ENCODE measurements at places on chromosomes 7 and 10.

DNA sequence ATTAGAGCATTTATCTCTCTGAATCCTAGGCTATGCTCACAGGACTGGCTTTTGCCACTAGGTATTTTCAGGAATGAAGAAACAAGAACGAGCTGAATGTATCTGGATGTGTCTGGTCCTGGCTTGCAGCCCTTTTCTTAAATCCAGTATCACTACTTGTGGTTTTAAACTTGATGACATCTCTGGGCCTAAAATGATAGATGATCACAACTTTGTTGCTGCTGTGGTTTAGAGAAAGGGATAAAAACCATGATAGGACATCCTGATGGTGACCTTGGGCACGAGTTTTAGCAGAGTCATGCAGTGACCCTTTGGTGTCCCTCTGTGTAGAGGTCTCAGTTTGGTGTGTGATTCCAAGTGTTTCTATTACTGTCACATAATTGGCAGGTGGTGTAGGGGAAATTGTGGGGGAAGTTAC, 31.7 kb upstream of the SEMA3C start:
- no peak for DNase-seq

- DNase-seq = no peak
Measured at GRCh38 chr7:38855867-38856266, 53.1 kb downstream of the VPS41 start.

DNA sequence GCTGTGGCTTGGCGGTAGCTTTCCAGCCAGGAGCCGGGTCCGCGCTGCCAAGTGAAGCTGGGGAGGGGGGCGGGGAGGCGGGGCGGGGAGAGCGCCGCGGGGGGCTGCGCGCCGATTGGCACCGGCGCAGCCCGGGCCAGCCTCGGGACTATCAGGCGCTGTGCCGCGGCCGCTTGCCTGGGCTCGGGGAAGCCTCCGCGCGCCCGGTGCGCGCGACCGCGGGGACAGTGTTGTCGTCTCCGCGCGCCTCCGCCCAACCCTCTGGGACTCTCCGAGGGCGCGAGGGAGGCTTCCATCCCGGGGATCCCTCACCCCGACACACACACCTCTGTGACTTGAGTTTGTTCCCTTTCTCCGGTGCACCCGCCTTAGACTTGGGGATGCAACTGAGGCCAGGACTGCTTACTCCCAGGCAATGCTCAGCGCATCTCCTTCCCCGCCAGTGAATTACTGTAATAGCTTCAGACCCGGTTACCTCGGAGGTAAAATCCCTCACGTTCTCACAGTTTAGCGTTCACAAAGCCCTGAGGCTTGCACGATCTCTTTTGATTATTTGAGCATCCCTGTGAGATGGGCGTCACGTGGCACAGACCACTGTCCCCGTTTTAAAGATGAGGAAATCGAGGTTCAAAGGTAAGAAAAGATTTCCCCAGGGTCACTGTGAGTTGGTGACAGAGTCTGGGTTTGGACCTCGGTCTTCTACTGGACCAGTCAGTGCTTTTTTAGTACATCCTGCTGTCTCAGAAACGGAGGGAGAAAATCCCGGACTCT, at the start of gene NKX1-2:
NKX1-2 (minus strand) TSS at position 24 of the 771 bp plus-strand sequence. CDS start 92 bp downstream, outside the sequence.
- DNase-seq = no peak

GRCh38 chr7:141340991-141341390, 210.2 kb upstream of the AGK start:
- no peak for DNase-seq

DNA sequence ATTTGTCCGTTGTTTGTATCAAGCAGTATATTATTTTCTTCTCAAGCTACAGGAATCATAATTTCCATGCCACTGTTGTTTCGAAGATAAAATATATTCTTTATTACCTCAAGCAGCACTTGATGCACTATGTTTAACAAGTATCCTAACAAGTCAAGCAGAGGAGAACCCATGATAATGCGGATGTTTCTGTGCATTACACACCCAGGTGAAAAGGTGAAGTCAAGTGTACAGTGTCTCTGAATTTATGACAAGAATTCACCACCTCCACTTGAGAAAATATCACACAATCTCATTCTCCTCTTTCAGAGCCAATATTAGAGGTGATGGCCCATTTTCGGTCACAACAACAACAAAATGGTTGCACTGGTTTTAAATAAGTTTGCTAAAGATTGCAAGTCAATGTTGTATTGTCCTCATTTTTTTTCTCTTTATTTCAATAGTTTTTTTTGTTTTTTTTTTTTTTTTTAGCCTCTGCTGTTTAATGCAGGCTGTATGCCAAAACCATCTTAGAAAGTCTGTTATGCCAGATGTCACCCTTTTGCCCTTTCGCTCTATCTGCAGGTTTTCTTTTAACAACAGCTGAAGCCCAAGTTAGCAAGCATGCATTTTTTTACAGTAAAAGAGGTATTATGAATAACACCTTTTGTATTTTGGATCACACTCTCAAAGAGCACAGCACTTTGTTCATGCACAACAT, 568.7 kb upstream of the LRRN3 start:
- no peak for DNase-seq

DNA sequence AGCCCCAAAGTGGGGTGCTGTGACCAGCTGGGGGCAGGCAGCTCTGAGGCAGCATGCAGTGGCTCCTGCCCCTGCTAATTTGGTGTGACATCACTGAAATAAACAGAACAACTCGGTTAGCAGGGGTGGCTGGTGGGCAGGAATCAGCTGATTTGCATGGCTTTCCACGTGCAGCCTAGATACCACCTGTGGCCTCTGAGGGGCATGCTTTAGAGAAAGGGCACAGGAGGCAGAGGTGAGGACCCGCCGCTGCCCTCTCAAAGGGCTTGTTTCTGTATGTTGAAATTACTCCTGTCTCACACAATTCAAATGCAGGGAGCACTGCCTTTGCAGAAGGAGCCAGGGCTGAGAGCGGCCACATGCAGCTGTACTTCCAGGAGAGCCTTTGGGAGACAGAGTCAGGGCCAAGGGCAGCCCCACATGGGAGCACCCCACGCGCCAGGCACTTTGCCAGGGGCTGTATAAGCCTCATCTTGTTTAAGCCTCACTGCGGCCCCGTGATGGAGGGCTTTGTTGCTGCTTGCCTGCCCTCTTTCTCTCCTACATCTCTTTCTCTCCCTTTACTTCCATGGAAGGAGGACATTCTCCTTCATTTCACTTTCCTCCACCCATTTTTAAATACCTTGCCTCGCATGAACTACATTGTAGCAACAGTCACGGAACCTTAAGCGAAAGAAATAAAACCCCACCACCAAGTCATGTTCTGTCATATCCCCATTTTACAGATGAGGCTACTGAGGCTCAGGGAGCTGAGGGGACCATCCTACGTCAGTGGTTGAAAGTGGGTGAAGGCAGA, 137.7 kb downstream of the ZMIZ1 start:
- DNase-seq = no peak

GRCh38 chr7:31633894-31634494, 53.0 kb upstream of the PPP1R17 start:
- DNase-seq = no peak

DNA sequence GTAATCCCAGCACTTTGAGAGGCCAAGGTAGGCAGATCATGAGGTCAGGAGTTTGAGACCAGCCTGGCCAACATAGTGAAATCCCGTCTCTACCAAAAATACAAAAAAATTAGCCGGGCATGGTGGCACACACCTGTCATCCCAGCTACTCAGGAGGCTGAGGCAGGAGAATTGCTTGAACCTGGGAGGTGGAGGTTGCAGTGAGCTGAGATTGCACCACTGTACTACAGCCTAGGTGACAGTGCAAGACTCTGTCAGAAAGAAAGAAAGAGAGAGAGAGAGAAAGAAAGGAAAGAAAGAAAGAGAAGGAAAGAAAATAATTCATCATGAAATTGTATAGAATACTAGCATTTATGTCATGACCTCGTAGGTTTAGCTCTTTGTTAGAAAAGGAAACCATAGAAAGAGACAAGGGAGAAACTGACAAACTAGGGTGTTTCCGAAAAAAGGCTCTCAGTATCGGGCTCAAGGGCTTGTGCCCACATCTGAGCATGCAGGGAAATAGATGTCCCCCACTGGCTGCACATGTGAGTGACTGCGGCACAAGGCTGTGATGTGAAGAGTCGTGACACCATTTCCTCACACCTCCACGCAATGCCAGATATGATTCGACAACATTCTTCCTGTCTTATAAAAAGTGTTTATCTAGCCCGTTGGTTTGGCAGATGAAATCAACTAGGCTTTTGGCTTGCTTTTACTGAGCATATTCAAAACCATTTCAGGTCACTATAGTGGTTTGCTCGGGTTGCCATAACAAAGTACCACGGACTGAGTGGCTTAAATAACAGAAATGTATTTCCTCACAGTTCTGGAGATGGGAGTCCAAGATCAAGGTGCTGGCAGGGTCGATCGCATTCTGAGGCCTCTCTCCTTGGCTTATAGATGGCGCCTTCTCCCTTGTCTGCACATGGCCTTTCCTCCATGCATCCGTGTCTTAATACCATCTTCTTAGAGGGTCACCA, 2.0 kb downstream of the SRGN start:
- DNase-seq = peak; percentile 58

DNA sequence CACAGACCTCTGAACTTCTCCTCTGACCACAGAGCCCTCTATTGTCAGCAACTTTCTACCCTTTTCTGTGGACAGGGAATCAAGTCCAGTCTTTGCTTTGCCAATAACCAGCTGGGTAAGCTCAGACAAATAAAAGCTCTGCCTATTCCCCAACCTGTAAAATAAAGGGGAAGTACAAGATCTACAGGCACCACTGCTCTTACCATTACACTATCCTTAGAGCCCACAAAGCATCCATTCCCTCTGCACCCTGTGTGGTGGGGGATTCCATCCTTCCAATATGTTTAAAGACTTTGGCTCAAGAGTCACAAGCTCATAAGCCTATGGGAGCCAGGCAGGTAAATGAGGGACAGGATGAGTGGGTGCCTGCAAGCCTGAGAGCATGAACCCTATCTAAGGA, 88.2 kb downstream of the PARD3 start:
- DNase-seq = no peak

GRCh38 chr7:142450206-142450605, 192.3 kb upstream of the PRSS58 start:
- no peak for DNase-seq

- DNase-seq = no peak
Measured at GRCh38 chr7:105365541-105366534, 22.9 kb downstream of the SRPK2 start.

- DNase-seq = no peak
Measured at GRCh38 chr7:51601461-51601860, 284.9 kb upstream of the COBL start.

GRCh38 chr10:70807556-70807955, 8.2 kb upstream of the SGPL1 start:
- DNase-seq = no peak

- DNase-seq = no peak
Measured at GRCh38 chr10:21385536-21385935, 139.9 kb downstream of the SKIDA1 start.

DNA sequence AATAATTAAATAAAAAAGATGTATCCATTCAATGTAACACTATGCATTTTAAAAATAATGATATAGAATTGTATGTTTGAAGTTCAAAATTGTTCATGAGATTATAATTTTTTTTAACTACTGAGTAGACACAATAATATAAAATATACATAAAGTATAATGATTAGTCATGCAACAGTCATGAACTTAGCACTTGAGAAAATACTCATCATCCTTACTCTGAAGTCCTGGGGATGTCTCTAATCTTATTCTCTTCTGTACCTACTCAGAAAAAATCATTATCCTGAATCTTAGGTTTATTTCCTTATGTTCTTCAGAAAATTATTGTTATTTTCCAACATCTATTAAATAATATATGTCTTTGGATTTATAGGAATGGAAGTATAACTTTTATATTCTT, 26.4 kb upstream of the IKZF1 start:
- no peak for DNase-seq

GRCh38 chr10:6833458-6834011, 253.5 kb upstream of the PRKCQ start:
- DNase-seq = no peak

- DNase-seq = no peak
Measured at GRCh38 chr7:25675789-25676474, 447.6 kb upstream of the NPVF start.

DNA sequence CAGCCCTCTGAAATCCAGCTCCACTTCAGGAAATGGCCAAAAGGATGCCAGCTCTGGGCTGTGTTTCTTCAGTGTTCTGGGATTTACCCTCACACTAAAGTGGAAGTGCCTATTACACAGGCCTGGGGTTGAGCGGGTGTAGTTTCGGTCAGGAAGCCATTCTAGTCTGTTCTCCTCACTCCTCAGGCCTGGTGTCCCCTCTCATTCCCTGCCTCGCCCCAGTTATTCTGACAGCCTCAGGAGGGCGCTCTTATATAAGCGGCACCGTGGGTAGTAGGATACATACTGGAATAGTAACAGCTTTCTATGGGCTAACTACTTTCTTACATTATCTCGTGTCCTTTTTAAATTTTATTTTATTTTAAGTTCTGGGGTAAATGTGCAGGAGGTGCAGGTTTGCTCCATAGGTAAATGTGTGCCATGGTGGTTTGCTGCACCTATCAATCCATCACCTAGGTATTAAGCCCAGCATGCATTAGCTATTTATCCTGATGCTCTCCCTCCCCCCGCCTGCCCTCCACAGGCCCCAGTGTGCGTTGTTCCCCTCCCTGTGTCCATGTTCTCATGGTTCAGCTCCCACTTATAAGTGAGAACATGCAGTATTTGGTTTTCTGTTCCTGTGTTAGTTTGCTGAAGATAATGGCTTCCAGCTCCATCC, 12.2 kb upstream of the LGI1 start:
- DNase-seq = no peak

DNA sequence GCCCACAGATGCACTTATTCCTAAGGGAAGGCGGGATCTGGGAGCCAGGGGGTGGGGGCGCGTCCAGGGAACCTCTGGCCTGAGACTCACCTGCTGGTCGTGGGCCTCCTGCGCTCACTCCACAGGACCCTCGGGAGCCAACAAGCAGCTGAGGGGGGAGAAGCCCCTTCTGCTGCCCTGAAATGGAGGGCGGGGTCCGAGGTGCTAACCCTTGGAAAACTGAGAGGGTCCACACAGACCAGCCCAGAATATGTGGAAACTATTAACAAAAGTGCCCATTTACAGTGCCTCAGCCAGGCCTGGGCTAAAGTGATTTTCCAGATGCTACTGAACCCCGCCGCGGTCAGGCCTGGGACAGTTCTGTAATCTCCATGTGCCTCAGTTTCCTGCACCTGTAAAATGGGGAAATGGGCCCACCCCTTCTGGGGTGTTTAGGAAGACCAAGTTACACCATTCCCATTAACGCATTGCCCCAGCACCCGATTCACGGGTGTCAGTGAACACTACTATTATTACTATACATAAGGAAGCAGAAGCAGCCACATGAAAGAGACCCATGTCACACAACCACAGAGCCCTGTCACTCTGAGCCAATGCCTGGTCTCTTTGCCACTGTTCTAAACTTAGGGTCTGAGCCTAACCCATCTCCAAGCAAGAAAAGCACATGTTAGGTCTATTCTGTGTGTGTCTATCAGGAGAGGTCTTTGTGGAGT, 630 bp upstream of the VSTM4 start:
- DNase-seq = no peak

DNA sequence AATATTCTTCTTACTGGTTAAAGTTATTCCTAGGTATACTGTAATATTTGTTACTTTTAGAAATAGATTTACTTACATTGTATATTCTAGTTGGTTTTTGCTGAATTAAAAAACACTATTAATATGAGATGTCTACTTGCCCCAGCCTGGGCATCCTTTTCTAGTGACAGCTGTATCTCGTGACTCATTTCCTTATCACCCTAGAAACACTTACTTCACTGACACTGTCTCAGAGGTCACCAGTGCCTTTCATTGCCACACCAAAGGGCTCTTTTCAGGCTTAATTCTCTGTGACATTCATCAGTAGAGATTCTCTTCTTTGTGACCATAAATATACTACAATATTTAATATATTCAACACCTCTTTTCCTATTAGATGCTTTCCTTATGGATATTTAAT, 194.7 kb downstream of the GALNT17 start:
- no peak for DNase-seq

Data from stimulated activated CD4-positive, alpha-beta T cell treated with anti-CD3 and anti-CD28 coated beads, Interleukin-1b, Interleukin-23, amount 100 ng/mL, for 24 hours (primary cell).